ENCODE measurements at places on chromosomes 1 and 21.

DNA sequence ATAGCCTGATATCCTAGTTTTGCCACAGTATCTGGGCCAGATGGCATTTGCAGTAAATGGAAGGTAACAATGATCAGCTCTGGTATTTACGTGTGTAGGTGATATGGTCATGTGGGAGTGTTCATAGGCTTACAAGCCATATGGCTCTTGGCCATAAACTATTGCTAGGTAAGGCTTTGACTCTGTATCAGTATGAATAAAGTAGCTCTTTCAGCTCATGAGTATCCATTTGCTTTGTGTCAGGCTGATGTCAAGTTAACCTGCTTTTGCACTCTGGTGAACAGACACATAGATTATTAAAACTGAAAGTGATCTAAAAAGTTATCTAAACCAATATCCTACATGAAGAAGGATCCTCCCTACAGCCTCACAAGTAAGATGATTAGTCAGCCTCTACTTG, 69.0 kb downstream of the DDR2 start:
- DNase-seq: no peak

DNA sequence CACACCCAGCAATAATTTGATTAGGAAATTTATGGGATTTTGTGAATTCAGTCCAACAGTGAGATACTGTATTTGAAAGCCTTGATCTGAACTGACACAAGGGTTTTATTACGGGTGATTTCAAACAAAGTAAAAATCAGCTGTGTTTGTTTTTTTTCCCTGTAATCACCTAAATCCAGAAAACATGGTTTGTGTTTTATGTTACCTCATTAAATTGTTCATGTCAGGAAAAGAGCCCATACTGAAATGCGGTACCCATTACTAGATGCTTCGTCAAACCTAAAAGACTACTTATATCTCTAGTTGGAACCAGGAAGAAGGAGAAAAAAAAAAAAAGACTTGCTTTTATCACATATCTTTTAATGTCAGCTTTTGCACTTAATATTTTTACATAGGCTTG, 811.9 kb upstream of the RGS18 start:
- no peak for DNase-seq

DNA sequence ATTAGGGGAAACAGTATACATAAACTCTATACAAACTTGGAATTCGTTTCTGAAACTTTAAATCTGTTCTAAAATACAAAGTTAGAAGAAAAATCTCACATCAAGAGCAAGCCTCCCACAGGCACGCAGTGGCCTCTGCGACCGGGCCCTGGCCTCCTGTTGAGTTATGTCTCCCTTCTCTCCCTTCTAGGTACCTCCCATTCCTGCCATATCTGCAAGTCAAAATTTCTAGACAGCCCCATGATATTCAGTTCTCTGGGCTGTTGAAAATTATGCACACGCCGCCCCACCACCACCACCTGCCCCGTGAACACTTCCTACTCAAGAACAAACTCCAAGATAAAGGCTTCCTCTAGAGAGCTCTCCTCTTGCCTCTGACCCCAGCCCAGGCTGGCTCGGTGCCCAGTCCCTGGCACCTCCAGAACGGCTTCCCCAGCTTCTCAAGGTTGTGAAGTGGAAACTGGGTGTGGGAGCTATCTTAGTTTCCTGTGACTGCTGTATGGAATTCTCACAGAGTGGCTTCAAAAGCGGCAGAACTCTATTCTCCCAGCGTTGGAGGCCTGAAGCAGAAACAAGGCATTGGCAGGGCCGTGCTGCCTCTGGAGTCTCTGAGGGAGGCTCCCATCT, 37.7 kb upstream of the LRP8 start:
- DNase-seq: no peak

- DNase-seq: no peak
Observed at GRCh38 chr1:198711837-198712236, 73.0 kb downstream of the PTPRC start.

GRCh38 chr21:42316891-42317290, 1.7 kb upstream of the TFF3 start:
- DNase-seq: no peak

DNA sequence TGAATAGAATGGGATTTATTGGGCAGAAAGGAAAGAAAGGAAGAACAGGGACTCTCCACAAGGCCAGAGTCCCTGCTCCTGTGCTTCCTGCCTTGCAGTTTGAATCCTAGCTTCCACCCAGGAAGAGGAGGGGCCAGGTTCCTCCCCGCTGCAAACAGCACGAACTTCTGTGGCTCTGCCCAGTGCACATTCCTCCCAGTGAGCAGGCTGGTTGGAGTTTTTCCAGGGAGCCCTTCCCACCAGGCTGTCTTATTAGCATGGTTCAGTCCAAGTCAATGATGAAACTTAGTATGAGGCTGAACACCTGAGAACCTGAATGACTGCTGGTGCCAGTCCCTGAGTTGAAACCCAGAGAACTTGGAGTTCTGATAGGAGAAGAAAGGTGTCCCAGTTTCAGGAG, 247.2 kb downstream of the DUSP10 start:
- no peak for DNase-seq

DNA sequence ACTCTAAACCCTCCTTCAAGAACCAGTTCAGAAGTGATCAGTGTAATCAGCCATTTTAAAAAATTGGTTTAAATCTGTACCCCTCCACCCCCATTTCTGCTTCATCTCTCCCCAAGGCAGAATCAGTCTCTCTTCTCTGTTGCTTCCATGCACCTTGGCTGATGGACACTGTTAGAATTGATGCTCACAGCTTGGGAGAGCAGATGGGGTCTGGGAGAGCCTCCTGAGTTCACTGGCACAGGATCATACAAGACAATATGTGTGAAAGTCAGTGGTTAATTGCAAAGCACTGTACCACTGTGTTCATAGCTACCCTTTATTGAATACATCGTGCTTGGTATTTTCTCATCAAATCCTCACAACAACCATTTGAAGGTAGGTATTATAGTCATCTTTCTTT, 140.9 kb downstream of the ROR1 start:
- DNase-seq: no peak

DNA sequence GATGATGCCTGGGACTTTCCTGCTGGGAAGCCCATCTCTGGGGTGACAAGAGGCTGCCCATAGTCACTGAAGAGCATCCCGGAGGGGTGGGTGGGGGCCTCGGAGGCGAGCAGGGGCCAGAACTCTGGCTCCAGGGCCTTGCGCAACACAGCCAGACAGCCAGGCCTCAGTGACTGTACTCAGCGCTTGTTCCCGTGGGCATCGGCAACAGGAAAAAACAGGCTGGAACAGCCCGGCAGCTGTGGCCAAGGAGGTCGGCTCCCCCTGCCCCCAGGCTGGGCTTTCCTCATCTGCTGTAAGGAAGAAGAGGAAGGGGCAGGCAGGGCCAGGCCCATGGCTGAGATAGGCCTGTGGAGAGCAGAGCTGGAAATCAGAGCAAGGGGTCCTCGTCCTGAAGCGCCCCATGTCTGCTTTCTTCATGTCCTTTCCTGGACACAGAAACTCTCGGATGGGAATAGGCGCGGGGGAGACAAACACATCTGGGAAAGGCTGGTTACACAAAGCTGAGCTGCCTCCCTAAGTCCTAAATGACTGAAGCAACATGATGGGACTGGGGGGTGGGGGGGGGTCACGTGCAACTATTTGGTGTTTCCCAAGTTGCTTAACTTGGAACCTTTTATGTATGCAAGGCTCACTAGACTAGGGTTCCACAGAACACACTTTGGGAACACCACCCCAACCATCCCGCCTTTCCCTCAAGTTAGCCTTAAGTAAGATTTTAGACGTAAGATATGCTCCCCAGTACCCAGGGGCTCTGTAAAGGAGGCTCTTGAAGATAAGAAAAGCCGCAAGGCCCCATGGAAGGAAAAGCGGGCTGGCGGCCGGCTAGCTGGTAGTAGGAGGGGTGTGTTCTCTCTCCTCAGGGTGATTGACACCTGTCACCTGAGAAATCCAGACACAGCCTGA, 30.7 kb downstream of the HSPG2 start:
- no peak for DNase-seq

Measured in stimulated activated CD4-positive, alpha-beta T cell treated with anti-CD3 and anti-CD28 coated beads, Interleukin-4, amount 100 ng/mL, for 24 hours (primary cell).